Left hindlimb (tissue), 1 donor: ENCODE measurements at places on chromosomes 1 and 21.

DNA sequence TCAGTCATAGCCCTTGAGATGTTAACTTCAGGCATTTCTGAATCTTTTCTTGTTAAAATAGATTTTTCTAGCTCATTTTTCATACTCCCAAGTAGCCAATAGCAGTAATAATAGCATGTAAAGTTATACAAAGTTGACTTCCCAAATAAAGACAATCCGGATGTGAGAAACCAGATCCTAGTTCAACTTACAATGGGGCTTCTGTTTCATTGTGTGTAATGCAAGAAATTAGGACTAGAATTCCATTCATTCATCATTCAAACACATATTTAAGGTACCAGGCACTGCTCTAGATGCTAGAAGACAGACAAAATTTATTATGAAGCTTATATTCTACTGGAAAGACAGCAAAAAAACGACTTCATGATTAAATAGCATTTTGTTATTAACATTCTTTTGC is 240.3 kb downstream of the OLFM3 start:
- DNase-seq: no peak

- no peak for DNase-seq
Measured at GRCh38 chr1:214718724-214719123, 115.7 kb downstream of the CENPF start.

DNA sequence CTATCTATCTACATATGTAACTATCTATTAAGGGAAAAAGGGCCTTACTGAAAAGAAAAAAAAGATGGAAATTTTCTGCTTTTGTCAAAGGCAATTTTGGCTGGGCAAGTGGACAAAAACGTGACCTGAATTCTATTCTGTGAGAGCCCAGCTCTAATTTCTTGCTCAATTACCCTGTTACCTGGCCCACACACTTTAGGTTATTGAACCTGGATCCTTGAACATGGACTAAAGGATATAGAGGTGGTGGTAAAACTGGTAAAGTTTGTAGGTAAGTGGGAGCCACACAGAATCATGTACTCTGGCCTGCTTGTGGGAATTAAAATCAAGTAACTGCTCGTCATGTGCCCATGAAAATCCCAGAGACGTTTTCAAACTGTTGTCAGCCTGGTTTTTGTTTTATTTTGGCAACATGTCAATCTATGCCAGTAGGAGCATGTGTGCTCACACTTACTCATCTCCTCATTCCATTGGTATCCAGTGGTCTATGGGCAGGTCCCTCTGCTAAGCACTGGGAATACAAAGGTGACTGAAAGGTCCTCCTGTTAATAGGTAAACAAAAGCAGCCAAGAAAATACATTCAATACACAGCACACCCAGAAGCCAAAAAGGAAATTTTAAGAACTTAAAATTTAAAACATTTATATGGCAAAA is 113.7 kb upstream of the WARS2 start:
- no peak for DNase-seq

DNA sequence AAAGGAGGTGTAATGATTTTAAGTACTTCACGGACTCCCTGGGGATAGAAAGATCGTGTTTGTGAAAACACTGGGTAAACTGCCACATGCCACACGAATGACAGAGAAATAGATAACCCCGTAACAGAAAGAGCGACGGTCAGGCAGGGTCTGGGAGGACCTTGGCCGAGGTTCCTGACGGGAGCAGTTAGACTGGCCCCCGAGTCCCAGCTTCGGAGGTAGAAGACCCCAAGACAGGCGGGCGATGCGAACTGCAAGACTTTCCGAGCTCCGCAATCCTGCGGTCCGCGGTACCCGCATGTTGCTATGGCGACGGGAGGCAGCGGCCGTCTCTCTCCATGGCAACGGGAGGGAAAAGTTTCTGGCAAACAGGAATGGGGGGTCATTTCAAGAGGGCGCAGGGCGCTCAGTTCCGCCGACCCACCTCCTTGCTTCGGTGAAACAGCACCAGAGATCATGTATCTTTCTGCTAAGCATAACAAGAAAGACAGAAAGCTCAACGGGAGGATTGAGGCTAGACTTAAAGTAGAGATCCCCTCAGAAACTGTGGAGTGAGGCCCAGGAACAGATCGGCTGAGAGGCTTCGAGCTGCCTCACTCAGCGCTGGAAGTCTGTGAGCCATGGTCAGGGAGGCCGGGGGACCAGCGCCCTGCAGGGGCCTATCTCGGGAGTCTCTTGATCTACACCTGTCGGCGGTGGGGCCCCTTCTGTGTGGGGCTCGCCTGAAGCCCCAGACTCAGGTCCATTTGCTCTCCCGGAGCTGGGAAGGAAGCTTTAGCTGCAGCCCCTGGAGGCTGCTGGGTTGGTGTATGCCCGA is 685 bp upstream of the SYT6 start:
- DNase-seq: peak; percentile 50

DNA sequence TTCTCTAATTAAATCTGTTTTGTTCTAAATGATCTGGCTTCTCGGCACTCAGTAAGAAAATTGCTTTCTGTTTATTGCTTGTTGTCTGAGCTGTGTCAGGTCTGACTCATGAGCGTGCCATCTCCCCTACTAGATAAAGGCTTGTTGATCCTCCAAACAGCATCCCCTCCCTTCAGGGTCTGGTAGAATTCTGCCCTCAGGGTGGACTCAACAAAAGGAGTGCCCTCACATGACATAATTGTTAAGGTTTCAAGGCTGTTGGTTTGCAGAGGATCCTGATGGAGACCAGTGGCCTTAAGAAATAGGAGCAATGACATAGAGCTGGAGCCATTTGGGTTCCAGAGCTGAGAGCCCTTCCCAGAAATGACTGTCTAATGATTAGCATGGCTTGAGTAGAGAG is 36.0 kb upstream of the ATP2B4 start:
- no peak for DNase-seq

DNA sequence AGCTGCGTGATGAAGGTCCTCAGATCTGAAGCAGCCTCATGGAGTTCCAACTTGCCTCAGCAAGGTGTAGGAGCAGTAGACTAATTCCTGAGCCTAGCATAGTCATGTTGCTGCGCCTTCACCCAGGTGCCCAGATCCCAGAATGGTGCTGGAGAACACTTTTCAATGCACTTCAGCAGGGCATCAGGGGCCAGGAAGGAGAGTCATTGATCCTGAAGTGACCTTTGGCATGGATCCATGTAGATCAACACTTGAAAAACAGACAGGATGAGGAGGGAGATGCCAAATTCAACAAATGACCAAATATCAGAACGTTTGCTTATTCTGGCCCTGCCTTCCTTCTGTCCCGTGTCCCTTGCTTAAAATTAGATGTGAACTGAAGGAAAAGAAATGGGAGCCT is 91.9 kb downstream of the LEPR start:
- DNase-seq: no peak

DNA sequence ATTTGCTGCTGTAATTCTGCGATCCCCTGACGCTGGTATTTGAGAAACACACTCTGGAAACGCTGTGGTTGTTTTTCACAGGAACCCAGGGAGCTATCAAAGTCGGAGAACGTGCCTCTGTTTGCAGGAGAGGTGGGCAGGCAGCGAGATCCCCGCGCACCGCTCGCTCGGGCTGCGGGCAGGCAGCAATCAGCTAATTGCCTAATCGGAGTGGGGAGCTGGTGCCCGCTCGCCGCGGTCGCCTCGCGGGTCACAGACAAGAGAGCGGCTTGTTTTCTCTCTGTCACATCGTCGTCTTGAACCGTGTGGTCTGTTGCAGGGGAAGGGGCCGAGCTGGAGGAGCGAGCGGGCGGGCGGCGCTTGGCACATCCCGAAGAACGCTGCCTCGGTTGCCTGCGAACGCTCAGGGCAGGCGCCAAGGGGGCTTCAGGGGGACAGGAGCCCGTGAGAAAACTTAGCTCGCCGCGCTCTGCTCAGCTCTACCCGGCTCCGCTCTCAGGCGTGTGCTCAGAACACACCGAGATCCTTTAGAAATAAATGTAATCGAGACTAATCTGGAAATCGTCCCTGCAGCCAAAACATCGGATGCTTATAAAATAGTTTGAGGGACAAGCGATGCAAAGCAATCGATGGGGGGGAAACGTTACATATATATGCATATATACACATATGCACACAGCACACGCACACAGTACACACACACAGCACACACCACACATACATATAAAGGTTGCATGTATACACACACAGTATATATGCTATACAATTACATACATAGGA is 93.6 kb upstream of the SMYD2 start:
- DNase-seq: no peak

- no peak for DNase-seq
Measured at GRCh38 chr1:27993241-27993640, 33.5 kb downstream of the XKR8 start.

- no peak for DNase-seq
Measured at GRCh38 chr1:233442026-233442780, 114.7 kb downstream of the MAP3K21 start.

GRCh38 chr1:217004776-217005436 is 281.7 kb upstream of the ESRRG start:
- no peak for DNase-seq

GRCh38 chr1:66431999-66432398 is 102.0 kb upstream of the SGIP1 start:
- no peak for DNase-seq

GRCh38 chr1:76959556-76959955 is 92.3 kb downstream of the ST6GALNAC5 start:
- DNase-seq: no peak

DNA sequence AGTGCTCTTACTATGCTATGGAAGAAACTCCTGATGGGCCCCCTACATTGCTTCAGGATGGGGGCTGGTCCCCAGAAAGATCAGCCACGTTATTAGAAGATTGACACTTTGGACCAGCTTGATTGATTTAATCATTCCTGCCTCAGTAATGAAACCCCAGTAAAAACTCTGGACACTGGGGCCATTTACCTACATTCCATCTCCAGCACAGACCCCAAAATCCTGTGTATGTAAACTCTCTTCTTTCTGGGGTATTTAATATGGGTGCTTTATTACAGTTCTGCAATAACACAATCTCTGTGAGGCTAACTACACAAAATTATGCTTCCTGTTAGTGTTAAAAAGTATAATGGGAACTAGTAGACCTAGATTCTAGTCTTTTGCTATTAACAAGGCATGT is 96.6 kb downstream of the KCNK1 start:
- DNase-seq: no peak

GRCh38 chr1:171860696-171861095 is 19.4 kb downstream of the DNM3 start:
- DNase-seq: no peak

DNA sequence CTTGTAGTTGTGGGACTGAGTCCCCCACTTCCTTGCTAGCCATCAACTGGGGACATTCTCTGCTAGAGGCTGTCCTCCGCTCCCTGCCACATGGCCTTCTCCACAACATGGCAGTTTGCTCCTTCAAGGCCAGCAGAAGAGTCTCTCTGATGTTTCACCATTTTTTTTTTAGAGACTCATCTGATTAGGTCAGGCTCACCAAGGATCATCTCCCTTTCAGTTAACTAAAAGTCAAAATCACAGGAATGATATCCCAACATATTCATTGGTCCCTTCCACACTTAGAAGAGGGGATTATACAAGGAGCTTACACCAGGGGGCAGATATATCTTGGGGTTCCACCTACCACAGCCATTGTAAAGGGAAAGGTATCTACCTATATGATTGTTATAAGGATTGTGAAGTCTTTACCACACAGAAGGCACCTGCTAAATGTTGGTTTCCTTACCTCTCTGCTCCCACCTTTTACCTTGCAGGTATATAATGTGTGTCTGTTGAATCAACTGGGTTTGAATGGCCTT is 23.3 kb downstream of the RIMKLA start:
- no peak for DNase-seq

GRCh38 chr1:31822766-31823165 is 6.9 kb upstream of the SPOCD1 start:
- no peak for DNase-seq

GRCh38 chr1:2789986-2790581 is 11.4 kb downstream of the TTC34 start:
- peak; percentile 15 for DNase-seq

DNA sequence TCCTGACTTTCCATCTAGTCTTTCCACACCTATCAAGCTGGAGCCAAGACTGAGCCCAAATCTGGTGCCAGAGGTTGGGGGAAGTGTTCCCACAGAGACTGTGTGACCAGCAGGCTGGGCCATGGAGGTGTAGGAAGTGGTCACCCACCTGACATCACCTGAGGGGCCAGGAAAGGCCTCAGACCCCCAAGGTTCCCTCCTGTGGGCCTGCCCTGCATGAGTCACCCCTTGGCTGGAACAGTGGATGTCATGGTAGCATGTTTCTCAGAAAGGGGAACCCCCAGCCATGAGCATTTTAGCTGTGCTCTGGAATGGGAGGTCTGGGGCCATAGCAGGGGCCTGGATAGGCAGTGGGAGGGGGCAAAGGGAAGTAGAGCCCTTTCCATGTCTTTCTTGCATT is 5.7 kb upstream of the TNFRSF8 start:
- no peak for DNase-seq
